NCI-H1930 (cell line): ENCODE measurements at places on chromosomes 7 and 10.

DNA sequence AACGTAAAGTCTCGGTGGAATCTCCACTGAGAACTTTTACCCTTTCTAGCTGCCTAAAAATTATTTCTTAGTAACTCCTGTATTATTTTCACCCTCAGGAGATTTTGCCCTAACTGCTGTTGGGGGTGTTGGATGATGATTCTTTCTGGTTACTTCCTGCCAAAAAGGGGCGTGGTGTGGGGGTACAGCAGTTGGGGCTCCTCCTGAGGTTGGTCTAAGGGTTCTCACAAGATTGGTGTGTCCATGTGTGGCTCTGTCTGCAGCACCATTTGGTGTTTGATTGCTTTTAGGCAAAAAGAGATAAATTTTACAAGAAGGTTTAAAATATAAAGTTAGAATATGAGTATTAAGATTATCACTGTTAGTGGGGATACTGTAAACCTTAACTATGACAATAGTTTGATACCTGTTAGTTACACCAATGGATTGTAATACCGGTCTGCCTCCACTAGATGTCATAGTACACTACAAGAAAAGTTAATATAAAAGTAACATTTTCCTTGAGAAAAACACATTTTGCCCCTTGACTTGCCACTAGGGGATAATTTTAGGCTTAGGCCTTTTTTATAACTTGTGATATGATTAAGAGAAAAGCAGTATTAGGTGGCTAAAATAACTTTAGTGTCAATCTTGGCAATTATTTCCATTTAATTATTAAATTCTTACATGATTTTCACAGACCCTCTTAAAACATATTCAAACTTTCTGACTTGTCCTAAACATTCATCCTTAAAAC lies 928.7 kb downstream of the IPMK start:
- DNase-seq = peak; percentile 0

DNA sequence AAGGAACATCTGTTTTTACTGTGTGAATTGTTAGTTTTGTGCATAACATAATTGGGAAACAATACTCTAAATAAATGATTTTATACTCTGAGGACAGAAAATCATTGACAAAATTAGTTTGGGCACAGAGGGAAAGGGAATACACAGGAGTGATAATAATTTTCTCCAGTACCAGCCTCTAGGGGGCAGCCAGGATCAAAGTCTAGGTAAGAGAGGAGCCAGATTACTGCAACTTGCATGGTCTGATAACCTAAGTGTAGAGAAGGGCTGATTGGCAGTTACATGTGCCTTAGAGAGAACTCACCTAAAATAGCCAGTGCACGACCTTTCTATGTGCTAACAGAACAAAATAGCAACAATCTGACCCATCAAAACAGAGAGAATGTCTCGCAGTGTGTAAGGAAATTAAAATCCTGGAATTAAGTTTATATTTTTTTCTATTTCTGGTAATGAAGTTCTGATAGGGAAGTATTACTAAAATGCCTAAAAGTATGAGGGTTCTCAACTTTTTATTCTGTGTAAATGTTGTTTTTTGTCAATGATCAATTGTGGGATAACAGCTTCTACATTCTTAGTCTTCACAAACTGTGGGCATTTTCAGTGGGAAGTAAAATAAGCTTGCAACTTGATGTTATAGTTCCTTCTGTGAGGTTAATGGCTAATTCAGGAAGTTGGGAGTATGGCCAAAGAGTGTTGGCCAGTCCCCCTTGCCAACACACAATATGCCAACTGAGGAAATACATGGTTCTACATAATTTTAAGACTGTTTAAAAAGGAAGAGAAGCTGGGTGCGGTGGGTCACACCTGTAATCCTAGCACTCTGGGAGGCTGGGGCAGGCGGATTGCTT lies 66.4 kb downstream of the EXOC6 start:
- DNase-seq = peak; percentile 2

GRCh38 chr10:31071232-31072005 lies 39.8 kb upstream of the ZNF438 start:
- DNase-seq = no peak

GRCh38 chr10:95693071-95693667 lies 558 bp downstream of the TCTN3 start:
- DNase-seq = no peak

DNA sequence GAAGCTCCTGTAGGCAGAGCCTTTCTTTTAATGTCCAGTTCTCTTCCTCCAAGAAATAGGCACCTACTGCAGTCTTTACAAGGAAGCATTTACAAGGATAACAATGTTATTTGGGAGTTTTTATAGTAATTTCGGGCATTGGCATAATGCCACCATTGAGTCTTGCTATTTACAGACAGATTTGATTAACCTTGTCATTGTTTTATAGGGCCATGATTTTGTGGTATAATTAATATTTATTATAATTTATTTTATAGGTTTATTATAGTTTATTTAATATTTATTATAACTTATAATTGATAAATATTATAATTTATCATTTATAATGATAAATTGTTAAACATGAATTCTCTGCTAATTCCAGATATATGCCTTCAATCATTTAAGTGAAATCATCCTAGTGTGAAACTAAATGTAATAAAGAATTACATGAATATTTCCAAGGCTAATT lies 573 bp upstream of the POT1 start:
- DNase-seq = no peak
